KBM-7 (cell line): ENCODE measurements at places on chromosomes 5 and 9.

GRCh38 chr9:99895510-99895909 is 10.9 kb upstream of the STX17 start:
- DNase-seq = no peak

- no peak for DNase-seq
These were observed 21.6 kb upstream of the CSF1R start for GRCh38 chr5:150107909-150108447.

DNA sequence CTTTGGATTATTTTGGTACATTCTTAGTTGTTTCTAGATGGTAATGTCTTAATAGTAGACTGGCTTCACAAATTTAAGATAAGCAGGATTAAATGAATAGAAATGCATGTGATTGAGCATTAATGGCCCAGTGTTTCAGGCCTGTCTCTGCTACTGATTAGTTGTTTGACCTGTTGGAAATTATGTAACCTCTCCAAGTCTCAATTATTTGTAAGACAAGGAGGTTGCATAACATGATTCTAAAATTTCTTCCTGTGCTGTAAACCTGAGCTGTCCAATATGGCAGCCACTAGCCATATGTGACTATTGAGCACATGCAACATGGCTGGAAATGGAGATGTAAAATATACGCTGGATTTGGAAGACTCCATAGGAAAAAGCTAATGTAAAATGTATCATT is 97.5 kb downstream of the ALDH1A1 start:
- no peak for DNase-seq

DNA sequence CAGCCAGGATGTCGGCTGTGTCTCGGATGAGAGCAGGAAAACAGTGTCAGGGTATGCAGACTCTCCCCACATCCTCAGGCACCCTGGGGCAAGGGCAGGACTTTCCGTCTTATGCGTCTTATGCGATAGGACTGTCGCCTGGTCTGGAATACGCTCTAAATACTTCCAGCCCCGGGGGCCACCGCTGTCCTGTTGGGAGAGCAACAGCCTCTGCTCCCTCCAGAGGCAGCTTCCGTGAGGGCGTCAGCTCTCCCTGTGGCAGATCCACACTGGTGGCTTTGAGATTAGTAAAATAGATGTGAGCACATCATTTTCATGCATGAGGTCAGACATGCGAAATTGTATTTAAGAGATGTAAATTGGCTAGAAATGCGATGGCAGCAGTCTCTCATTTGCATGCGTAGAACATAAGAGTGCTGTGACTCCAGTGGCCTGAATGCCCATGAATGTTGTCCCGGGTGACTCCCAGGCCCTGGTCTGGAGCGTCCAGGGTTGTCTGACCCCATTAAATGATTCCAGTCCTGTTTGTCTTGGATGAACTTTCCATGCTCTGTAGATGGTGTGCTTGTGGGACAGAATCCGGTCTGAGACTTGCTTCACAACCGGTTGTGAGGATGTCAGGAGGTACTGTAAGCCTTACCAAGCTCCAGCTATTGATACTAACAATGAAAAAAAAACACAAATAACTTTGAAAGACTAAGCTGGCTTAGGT is 228.2 kb downstream of the SYK start:
- no peak for DNase-seq

- peak; percentile 34 for DNase-seq
These were observed 5.0 kb downstream of the RELL2 start for GRCh38 chr5:141641634-141642267.

DNA sequence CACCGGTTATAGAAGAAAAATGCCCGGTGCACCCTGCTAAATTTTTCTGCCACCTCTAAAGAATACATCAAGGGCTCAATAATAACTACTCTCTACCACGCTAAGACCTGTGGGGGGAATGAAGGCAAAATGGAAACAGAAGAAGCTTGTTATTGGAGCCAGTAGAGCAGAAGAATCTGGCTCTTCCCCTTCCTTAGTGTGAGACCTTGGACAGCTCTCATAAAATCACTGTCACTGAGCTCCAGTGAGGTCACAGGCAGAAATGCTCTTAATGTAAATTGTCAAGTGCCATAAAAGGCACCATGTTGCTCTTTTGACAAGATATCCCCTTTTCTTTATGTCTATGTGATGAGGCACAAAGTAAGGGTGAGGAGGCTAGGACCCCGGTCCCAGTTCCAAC is 74.4 kb downstream of the ASTN2 start:
- DNase-seq = no peak

- DNase-seq = no peak
These were observed 515.2 kb upstream of the BRINP1 start for GRCh38 chr9:119884438-119884837.
